ENCODE measurements at places on chromosomes 13 and 19.
A peak's percentile ranks its signal among the peaks of the same experiment; 100 is the strongest.

DNA sequence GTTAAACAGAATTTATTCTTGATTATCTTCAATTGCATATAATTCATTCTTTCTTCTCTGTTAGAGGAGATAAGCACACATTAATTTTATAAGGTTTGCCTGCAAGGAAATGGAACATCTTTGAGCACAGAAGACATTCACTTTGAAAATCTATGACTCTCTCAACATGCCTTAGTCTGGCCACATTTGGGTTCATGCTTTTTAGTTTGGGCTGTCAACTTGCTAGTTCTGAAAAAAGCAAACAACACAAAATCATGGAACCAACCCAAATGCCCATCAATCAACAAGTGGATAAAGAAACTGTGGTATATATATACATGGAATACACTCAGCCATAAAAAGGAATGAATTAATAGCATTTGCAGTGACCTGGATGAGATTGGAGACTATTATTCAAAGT lies 71.5 kb downstream of the CYSLTR2 start:
- DNase-seq: no peak

DNA sequence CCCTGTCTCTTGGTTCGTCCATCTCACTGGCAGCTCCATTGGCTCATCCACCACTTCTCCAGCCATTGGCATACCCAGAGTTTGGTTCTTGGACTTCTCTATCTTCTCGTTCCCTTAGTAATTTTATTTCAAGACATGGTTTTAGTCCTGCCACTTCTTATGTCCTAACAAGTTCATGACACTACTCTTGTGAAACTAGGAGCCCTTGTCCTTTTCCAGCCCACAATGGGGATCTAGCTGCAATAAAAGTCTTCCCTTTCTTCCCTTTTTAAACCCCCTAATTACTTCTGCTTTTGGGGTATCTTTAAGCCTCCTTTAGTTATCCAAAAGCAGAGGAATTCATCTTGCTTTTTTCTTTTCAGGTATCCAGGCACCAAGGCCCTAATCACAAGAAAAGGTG lies 2.9 kb upstream of the RCBTB2 start:
- no peak for DNase-seq

- no peak for DNase-seq
Measured at GRCh38 chr13:39900106-39900750, 244.8 kb downstream of the COG6 start.

DNA sequence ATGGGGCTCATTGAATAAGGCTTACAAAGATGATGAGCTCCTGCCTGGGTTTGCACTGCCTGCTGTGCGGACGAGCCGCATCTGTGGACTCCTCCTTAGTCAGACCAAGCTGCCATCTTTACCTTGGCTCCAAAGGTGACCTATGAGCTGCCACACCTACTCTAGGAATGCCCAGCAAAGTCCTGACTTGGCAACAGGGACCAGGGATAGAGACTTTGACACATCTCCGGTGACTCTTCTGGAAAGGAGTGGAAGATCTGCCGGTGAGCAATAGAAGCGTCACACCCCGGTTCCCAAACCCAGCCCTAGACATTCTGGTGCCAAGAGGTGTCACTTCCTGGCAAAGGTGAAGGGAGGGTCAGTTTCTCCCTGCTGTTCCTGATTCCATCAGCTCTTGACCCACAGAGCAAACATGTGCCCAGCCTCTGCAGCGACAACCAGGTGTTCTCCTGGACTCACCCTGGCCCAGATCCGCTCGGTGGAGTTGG lies 50.2 kb upstream of the GTF3A start:
- no peak for DNase-seq

DNA sequence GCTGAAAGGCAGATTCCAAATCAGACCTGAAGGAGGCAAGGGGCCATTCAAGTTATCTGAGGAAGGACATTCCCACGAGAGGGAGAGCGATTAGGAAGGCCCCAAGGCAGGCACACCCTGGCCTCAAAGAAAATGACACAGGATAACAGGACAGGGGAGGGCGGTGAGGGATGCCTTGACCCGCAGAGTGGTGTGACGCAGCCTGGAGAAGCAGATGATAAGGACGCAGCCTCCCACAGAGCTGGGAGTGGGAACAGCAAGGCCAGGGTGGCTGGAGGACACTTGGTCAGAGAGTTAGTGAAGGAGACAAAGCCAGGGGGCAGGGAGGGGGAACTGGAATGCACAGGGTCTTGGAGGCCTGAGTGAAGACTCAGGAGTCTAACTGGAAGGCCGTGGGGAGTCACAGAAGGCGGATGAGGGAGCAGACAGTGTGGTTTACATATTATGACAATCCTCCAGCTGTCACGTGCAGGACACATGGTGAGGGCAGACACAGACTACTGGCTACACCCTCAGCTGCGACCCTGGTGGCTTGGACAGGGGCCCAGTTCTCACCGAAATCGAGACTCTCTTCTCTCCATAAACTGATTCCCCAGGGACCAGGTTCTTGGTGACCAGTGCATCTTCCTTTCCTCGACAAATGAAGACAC lies 5.8 kb upstream of the DYRK1B start:
- DNase-seq: no peak

DNA sequence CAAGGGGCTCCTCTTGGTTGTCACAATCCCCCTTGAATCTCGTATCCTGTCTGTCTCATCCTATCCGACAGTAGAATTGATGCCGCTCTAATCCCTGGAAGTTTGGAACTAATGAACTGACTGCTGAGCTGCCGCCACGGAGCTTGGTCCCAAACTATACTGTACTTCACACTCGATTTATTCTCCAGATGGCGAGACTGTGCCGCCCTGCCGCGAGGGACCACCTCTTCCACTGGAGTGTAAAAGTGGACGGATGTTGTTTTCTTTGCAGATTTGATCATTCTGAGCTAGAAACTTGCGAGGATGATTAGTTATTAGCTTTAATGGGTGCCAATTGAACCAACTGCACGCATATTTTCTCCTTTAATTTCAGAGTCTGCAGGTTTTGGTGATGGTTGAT lies 117.2 kb downstream of the ZIC5 start:
- no peak for DNase-seq

GRCh38 chr13:110103026-110103425 lies 203.9 kb downstream of the COL4A1 start:
- no peak for DNase-seq

DNA sequence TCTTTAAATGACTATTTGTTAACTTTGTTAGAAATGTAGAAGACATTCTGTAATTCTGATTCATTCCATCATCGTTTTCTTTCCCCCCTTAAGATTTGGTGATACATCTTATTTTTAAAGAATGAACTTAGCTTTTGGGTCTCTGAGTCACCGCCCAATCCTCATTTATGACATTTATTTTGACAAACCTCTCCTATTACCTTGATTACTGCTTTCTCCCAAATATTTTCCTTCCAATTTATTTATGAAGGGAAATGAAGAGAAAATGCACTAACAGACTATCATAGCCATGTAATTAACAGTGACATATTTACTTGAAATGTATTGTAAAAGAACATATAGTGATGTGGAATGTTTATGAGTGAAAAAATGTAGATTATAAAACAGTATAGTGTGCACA lies 241.6 kb downstream of the DCLK1 start:
- no peak for DNase-seq

GRCh38 chr13:79404985-79405384 lies 1.1 kb downstream of the RBM26 start:
- peak; percentile 7 for DNase-seq
